ENCODE measurements at places on chromosomes 1 and 21.

DNA sequence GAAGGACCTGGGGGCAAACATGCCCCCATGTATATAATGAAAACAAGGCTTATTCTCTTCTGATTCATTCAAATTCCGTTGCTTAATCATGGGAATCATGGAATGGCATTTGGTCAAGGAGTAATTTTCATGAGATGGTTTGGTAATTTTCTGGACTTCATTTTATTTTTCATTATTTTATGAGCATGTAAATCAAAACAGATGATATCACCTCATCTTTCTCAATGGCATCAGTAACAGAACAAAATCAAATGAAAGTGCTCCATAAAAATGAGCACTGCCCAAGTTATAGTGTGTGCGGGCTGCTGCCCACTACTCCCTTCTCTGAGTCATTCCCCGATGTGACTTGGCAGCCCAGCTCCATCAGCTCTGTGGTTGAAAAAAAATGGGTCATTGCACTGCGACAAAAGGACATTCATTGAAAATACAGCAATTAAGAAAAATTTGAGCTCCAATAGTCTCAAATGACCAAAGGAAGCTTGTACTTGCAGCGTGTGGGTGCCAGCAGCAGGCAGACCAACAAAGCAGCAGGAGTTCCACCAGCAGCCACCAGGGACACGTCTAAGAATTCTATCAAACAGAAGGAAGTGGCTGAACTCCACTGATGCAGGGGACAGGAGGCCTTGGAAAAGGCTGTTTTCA is 84.3 kb upstream of the VAV3 start:
- no peak for DNase-seq

DNA sequence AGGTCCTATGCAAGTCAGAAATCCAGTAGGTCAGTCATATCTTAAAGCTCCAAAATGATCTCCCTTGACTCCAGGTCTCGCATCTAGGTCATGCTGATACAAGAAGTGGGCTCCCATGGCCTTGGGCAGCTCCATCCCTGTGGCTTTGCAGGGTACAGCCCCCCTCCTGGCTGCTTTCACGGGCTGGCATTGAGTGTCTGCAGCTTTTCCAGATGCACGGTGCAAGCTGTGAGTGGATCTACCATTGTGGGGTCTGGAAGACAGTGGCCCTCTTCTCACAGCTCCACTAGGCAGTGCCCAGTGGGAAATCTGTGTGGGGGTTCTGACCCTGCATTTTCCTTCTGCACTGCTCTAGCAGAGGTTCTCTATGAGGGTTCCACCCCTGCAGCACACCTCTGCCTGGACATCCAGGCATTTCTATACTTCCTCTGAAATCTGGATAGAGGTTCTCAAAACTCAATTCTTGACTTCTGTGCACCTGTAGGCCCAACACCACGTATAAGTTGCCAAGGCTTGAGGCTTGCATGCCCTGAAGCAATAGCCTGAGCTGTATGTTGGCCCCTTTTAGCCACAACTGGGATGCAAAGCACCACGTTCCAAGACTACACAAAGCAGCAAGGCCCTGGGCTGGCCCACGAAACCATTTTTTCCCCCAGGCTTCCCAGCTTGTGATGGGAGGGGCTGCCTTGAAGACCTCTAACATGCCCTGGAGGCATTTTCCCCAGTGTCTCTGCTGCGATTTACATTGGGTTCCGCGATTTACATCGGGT is 472.7 kb downstream of the NPHP4 start:
- no peak for DNase-seq

DNA sequence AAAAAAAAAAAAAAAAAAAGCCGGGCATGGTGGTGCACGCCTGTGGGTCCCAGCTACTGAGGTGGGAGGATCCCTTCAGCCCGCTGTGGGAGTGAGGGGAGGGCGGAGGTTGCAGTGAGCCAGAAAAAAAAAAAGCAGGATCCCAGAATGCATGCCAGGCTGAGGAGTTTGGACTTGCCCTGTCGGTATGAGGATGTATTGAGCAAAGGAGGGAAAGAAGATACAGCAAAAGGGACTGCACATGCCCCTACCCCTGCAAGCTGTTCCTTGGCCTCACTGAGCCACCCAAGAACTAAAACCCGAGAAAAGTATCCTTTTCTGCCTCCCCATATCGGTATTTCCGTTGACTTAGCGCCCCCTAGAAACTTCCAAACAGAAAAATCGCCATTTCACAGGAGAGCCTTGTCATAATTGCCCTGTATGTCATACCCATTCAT is 1.3 kb upstream of the GPATCH4 start:
- DNase-seq, result peak; percentile 29

DNA sequence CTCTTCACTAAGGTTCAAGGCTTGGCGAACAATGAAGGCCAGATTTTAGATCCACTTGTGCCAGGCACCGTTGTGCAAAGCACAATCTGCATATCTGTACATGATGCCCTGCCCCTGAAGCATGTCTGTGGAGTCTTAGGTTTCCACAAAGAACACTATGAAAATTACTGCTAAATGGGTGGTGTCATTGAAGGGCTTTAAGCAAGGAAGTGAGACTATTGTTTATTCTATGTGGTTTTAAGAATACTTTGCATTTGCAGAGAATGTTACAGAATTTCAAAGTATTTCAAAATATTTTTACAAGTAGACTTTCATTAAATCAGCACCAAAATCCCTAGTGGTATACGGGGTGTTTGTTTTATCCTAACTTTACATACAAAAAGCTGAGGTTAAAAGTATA is 8.8 kb downstream of the TSEN15 start:
- no peak for DNase-seq

DNA sequence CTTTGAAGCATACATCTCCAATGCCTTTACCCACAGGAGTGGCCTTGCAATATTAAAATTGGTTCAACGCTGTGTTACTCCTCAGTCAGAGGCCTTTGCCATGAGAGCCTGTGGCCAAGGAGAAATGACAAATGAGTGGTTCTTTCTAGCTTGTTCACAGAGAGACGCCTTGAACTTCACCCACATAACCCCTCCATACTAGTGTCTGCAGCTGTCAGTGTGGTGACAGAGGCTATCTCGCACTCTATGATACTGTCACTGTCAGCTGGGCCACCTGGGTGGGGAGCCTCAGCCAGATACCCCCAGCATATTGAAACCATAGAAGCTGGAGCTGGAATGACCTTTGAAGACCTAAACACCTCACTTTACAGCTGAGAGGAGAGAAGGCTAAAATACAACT is 57.4 kb upstream of the LBR start:
- no peak for DNase-seq

GRCh38 chr1:185966471-185966870 is 232.3 kb downstream of the HMCN1 start:
- no peak for DNase-seq

GRCh38 chr1:171807556-171807955 is 26.1 kb downstream of the METTL13 start:
- DNase-seq, result no peak

DNA sequence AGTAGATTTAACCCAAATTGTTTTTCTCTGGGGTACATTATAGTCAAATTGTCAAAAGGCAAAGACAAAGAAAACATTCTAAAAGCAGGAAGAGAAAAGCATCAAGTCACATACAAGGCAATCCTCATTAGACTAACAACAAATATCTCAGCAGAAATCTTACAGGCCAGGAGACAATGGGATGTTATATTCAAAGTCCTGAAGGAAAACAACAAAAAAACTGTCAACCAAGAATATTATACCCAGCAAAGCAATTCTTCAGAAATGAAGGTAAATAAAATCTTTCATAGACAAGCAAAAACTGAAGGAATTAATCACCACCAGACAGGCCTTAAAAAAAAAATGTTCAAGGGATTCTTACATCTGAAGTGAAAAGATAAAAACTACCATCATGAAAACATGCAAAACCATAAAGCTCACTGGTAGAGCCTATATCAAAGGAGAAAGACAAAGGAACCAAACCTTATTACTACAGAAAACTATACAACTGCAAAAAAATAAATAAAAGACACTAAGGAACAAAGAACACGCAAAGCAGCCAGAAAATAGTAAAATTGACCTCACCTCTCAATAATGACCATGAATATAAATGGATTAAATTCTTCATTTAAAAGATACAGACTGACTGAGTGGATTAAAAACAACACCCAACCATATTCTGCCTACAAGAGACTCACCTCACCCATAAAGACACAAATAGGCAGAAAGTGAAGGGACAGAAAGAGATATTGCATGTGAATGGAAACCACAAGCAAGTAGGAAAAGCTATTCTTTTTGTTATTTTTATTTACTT is 113.8 kb upstream of the ZC3H11B start:
- DNase-seq, result no peak

GRCh38 chr1:93738926-93739325 is 57.3 kb upstream of the BCAR3 start:
- no peak for DNase-seq

DNA sequence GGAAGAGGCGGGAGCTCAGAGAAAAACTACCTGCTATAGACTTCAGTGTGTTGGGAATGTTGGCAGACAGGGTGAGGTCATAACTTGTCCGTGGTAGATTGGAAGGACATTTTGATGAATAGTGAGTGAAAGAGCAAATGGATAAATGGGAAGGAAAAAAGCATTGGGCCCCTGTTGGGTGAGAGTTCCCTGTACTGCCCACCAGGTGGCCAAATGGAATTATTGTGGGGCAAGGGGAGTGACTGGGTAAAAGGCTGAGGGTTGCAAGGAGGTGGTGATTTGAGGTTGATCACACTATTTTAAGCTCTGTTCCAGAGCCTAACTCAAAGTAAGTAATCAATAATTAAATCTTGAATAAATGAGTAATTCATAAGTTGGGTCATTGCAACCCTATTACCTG is 60.4 kb downstream of the MRPS6 start:
- DNase-seq, result no peak

- peak; percentile 50 for DNase-seq
Observed at GRCh38 chr1:11478571-11479374, at the start of gene DISP3. Gene DISP3 (plus strand): TSS chr1:11479155. CDS start chr1:11500993, 21,838 bp downstream.

DNA sequence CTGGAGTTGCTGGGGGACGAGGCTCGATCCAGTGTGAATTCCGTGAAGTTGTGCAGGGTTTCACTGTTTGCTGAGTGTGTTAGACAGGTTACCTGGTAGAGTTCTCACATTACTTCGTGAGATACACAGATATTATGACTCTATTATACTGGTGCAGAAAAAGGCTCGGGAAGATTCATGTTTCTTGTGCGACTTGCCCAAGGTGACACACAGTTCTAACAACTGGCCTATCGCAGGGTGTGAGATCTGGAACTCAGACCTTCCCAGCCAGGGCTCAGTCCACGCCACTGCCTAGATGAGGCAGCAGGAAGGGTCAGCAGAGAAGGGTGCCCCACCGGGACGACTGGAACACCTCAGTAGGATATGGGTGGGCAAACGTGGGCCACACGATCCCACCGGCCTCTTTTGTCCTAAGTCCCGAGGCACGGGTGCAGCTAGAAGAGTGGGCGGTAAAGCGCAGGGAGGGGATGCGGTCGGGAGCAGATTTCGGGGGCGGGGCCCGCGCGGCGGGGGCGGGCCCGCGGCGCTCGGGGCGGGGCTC is 296 bp upstream of the RNPEP start:
- peak; percentile 71 for DNase-seq

- no peak for DNase-seq
Observed at GRCh38 chr1:30868833-30869435, 39.6 kb downstream of the SDC3 start.

GRCh38 chr1:156848461-156849150 is 10.3 kb downstream of the INSRR start:
- peak; percentile 70 for DNase-seq

GRCh38 chr1:59220356-59220755 is 76.5 kb upstream of the FGGY start:
- DNase-seq, result no peak

DNA sequence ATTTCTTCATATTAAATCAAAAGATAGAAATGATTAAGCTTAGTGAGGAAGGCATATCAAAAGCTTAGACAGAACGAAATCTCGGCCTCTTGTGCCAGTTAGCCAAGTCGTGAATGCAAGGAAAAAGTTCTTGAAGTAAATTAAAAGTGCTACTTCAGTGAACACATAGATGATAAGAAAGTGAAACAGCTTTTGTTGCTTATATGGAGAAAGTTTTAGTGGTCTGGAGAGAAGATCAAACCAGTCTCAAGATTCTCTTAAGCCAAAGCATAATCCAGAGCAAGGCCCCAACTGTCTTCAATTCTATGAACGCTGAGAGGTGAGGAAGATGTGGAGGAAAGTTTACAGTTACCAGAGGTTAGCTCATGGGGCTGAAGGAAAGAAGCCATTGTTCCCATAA is 88.4 kb downstream of the ADGRL2 start:
- no peak for DNase-seq

DNA sequence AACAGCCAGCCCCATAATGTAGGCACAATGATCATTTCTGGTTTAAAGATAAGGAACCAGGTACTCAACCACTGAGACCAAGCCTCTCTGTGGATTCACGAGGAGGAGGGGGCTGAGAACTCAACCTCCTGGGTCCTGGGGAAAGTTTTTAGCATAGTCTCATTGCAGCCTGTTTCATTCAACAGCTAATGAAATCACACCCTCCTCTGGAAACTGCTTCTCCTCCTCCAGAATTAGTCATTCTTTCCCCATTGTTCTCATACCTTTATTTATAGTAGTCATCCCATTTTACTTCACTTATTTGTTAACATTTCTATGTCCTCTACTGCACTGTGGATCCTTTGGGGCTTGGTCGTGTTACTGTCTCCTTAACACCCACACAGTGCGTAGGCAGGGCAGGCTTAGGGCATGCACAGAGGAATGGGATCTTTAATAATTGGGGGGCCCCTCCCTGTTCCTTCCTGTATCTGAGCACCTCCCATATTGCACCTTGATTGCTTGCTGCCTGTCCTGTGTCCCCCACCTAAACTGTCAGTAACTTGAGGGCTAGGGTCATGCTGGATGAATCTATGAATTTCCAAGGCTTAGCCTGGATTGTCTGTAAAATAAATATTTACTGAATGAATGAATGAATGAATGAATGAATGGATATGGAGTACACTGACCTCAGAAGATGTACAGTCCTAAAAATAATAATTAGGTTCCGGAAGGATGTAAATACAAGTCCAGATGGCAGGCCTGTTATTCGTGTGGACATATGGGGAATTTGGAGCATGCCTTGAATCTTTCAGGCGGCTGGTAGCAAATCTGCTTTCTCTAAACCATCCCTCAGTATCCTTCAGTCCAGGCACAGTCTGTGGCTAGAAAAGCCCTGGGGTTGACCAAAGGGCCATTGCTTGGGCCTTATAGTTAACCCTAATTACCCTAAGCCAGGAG is 153.8 kb upstream of the HMGB4 start:
- no peak for DNase-seq

DNA sequence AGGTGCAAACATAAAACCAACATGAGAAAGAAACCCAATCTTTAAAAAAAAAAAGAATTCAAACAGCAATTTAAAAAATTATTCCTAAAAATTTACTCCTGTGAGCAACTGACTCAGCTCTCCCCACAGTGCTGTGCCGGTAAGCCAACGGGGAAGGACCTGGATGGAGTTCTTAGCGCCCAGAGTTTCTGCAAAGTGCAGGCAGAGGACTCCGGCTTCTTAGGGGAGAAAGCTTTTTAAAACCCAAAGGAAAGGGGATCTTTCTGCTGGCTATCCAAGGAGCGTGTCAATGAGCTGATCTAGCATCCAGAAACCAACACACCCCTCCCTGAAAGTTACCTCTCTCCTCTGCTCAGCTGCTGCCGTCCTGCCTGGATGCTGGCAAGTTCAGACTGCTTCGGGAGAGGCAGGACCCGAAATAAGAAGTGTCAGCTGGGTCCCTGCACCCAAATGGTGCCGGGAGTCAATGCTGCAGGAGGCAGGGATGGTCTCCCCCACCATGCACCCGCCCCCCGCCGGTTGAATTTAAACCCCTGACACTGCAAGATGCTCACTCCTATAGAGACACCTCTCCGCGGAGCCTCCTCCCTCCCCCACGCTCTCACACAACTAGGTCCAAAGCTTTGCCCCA is 32.2 kb upstream of the H6PD start:
- DNase-seq, result no peak

Data from CD4-positive, alpha-beta T cell treated with Interleukin-2 at 100 ng/mL for 4 hours (primary cell).